ENCODE measurements at places on chromosomes 2 and 18.

DNA sequence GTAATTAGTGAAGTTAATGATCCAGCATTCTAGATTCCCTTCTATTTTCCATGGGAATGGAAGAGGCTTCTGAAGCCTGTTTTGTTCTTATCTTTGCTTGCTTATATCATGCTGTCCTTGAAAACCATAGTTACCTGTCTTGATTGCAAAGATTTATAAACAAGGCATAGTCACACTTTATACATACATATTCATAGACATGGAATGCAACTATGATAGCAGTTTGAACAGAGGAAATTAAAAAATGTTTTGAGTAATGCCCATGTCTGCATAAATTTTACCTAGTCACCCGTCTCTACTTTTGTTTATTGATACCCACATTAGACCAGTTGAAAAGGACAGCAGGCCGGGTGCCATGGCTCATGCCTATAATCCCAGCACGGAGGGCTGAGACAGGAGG lies 289.0 kb downstream of the PTPRM start:
- no peak for DNase-seq

DNA sequence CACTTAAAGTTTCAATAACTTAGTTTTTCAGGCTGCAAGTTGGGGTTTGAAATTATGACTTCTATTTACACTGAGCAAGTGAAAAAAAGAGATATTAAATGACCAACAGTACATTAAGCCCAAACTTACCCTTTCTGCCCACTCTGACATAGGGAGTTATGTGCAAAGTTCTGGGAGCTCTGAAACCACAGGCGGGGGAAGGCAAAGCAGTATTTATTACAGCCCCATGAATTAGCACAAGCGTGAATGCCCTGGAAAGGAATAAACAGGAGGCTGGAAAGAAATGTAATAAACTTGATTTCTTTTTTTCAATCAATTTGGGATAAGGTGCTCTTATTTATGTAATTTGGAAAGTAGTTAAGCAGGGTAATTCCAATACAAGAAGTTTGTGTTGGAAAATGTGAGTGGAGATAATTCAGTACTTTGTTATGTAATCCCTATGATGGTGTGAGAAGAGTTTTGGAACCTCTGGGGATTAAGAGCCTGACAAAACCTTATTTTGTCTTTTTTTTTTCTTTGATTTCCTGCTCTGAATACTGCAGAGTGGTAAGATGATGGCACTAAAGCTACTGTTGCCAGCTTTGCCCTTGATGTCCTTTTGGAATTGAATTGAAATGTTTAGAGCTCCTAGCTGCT lies 351.5 kb downstream of the ARHGAP15 start:
- no peak for DNase-seq

- no peak for DNase-seq
Observed at GRCh38 chr2:67717692-67718091, 320.6 kb downstream of the ETAA1 start.

DNA sequence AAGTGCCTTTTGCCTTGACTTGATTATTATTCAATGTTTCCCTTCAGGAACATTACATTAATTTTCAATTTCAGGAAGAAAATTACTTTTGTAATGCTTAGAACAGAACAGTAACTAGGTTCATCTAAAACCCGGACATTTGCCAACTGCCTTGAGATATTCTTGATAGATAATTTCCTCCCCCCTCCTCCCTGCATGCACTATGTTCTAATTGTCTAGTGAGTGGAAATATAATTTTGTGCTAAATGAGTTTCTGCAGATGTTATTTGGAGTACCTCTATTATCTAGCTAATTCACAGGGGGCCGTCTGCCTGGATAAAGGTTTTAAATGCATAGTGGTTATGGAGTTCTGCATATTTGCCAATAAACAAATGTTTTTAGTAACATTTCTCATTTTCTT lies 200.3 kb upstream of the SLC39A10 start:
- DNase-seq, result no peak

DNA sequence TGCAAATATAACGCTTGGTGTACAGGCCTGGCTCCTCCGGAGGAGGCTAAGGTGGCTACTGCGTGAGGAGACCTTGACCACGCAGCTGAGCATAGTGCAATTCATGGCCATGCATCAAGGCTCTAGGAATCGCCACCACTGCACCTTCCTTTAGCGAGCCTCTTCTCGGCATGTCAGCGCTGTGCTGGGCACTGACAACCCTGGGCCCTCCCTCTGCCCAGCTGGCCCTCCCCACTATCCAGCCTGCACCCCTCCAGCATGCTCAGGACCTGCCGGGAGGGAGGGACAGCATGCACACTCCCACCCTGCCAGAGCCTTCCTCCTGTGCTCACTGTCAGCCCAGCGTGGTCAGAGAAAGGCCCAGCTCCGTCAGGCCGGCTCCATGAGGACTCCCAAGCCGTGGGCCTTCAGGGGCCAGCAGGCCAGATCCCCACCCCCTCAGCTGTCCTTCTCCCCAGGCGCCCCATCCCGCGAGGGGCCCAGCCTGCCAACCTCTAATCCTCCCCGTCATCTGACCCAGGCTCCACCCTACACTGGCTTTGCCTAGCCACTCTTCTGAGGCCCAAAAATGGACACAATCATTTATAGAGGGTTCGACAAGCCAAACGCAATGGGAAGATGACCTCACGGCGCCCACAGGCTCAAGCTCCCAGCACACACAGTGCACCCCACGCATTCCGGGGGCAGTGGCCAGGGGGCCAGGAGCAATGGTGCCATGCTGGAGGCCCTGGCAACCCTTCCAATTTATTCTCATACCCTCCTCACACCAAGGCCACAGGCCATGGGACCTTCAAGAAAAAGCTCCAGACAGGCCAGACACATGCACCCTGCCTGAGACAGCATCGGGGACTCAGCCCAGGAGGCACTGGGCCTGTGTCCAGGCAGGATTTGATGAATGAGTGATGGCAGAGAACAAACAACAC lies 3.5 kb downstream of the BIN1 start:
- DNase-seq, result no peak

- DNase-seq, result no peak
Observed at GRCh38 chr2:30865243-30865642, 58.0 kb upstream of the CAPN13 start.

DNA sequence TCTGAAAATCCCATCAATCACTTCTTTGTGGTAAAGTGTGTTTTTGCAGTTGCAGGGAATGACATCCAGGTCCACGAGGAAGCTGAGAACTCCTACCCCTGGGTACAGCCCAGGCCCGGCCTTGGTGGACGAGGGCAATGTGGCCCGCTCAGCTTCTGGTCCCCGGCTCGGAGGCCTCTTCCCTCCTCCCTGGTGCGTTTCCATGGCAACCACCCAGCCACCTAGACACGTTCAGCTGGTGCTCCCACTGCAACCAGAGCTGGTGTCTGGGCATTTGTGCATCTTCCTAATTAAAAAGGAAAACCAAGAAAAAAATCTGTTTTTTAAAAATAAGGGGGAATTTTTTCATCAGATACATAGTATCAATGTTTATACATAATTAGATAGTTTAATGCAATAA lies 603.6 kb upstream of the SALL3 start:
- DNase-seq, result no peak

GRCh38 chr2:149579972-149580882 lies 7.3 kb downstream of the MMADHC start:
- DNase-seq, result no peak

- DNase-seq, result no peak
Observed at GRCh38 chr2:123163398-123163797, 861.7 kb upstream of the CNTNAP5 start.

- DNase-seq, result no peak
Observed at GRCh38 chr2:3241971-3242746, 135.5 kb downstream of the EIPR1 start.

DNA sequence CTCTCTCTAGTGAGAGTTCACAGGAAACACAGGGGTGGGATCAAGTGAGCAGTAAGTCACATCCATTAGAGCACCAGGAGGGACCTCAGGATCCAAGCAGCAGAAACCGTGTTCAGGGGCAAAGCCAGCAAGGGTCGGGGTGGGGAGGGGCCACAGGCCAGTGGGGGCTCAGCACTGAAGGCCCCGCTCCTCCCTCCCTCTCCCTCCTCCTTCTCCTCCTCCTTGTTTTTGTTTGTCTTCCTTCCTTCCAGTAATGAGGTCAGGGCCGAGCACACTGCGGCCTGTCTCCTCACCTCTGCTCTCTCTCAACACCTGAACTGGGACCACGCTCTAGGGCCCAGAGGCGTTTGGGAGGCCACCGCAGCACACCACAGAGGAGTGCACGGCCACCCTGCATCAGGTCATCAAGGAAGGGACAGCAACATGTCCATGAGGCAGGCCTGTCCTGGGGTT lies 20.9 kb downstream of the MTERF4 start:
- no peak for DNase-seq

- no peak for DNase-seq
Observed at GRCh38 chr2:236124182-236124893, 43.8 kb downstream of the GBX2 start.

DNA sequence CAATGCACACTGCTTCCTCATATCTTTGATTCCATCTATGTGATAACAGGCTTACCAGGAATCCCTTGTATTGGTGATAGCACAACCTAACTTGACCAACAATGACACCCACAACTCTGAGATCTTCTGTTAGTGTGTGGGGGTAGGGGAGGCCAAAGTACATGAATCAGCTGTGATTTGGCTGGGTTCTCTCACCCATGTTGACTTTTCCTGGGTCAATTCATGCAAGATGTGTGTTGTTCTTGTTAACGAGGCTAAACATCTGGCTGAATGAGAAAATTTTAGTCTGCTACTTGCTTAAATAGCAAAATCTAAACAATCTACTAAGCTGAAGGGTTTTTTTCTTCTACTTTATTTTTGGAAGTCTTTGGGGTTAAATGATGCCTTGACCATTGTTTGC lies 341.2 kb upstream of the SLC14A2 start:
- no peak for DNase-seq

- DNase-seq, result no peak
Observed at GRCh38 chr2:58350484-58350883, 109.4 kb upstream of the FANCL start.

- DNase-seq, result no peak
Observed at GRCh38 chr2:100606332-100606725, 43.5 kb downstream of the PDCL3 start.

GRCh38 chr18:62028715-62029114 lies 135.9 kb upstream of the RNF152 start:
- no peak for DNase-seq

DNA sequence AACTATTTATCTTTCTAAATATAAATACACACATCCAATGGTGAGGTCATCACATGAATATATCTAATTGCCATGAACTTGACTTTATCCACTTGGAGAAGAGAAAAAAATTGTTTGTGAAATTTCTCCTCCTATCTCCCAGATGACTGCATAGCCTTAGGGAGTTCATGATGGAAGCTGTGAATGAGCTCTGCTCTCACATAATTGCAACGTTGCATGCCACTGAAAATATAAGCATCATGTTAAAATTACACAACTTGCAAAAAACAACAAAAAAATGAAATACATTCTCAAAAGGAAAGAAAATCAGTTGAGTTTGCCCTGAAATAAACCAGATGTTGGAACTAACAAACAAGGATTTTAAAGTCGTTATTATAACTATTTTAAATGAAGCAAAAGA lies 50.6 kb upstream of the OSR1 start:
- no peak for DNase-seq

DNA sequence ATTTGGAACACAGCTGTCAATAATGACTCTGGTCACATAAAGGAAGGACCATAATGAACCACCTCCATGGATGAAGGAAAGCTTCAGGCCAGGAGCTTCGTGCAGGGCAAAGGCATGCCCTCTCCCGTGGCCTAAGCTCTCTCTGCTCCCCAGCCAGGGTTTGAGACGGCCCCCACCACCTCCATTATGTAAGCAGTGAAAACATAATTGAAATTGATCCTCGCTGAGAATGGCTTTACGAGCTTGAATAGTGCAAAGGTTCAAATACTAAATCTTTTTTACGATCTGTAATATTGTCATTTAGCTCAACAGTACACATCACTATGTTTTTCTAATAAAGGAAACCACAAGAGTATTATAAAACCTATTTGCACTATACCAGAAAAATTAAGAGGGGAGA lies 5.2 kb upstream of the EDAR start:
- no peak for DNase-seq

- DNase-seq, result no peak
Observed at GRCh38 chr2:58521803-58522554, 280.9 kb upstream of the FANCL start.

DNA sequence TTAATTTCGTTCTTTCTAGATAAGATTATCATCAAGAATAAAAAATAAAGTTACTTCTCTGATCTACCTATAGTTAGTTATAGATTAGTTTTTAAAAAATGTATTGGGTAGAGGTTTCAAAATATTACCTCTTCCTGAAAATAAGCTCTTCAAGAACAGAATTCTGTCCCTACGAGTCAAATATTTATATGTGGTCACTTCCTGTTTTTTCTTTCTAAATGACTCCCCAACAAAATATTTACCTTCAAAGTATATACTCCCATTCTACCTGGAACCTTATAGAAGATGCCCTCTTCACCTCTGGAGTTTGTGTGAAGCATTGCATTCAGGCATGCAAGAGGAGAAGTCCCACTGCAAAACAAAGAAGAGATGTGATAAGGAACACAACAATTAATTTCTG lies 72.3 kb downstream of the ASXL2 start:
- DNase-seq, result no peak

- no peak for DNase-seq
Observed at GRCh38 chr2:152761214-152761613, 42.8 kb downstream of the ARL6IP6 start.

DNA sequence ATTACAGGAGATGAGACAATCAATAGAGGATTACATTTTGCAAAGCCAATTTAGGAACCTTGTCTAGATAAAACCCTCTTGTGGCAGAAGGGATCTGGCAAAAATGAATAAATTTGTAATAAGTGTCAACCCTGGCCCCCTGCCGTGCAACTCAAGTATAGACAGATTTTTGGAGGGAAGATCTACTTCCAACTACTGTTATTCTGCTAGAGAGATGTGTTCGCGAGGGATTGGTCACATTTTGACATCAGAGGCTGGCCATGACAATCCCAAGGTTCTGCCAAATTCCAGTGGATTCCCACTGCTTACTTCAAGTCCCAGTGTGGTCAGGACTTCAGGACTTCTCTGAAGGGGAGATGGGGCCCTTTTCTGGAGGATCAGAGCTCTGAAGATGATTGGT lies 192.6 kb downstream of the SH3RF3 start:
- no peak for DNase-seq

GRCh38 chr2:47070920-47071824 lies 83.9 kb downstream of the STPG4 start:
- no peak for DNase-seq

DNA sequence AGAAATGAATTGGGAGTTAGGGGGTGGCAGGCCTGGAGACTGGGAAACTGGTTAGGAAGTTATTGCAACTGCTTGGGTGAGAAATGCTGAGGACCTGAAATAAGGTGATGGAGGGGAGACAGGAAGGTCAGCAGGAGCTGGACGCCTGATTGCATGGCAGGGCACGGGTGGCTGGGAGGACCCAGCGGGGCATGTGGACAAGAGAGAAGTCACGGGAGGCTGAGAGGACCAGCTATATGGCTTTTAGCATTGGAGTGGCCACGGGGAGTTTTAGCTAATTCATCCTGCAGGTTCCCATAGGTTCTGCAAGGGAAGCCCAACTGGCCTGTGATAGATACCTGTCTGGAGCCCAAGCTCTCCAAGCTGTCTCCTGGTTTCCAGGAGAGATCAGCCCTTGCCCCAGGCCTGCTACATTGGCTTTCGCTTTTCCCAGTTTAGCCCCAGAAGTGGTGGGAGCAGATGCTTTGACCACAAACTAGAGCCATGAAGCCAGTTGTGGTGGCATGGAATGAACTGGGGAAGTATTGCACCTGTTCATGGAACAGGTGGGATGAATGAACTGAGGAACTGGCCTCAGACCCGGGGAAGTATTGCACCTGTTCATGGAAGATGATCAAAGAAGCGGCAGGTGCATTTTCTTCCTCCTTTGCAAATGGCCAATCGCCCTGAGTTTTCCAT lies 93.6 kb upstream of the TAF1B start:
- DNase-seq, result no peak

GRCh38 chr2:232633413-232634205 lies at the start of gene EFHD1:
TSS of gene EFHD1 (plus strand) at chr2:232633604. CDS start at chr2:232633705, 101 bp downstream.
- DNase-seq, result peak; percentile 9
